Stimulated activated CD4-positive, alpha-beta T cell treated with anti-CD3 and anti-CD28 coated beads, Interleukin-1b, Interleukin-23, amount 100 ng/mL, for 4 hours (primary cell): ENCODE measurements at places on chromosomes 4 and X.

- no peak for DNase-seq
Observed at GRCh38 chr4:113556382-113557134, 205.0 kb downstream of the CAMK2D start.

DNA sequence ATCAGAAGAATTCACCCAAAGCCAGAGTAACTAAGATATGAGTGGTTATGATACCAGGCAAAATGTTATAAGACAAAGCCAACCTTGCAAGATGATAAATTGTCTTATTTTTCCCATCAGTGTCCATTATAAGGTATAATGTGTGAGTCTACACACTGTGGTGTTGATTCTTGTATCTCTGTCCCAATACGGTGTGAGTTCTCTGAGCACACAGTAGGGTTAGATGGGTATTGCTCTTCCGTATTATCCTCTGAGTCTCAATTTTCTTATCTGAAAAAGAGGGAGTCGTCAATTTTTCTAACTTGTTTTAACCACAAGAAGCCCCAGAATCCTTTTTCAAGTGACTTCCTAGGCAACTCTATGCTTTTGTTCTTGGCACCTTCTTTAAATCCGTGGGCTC is 69.9 kb downstream of the HMGB2 start:
- no peak for DNase-seq

DNA sequence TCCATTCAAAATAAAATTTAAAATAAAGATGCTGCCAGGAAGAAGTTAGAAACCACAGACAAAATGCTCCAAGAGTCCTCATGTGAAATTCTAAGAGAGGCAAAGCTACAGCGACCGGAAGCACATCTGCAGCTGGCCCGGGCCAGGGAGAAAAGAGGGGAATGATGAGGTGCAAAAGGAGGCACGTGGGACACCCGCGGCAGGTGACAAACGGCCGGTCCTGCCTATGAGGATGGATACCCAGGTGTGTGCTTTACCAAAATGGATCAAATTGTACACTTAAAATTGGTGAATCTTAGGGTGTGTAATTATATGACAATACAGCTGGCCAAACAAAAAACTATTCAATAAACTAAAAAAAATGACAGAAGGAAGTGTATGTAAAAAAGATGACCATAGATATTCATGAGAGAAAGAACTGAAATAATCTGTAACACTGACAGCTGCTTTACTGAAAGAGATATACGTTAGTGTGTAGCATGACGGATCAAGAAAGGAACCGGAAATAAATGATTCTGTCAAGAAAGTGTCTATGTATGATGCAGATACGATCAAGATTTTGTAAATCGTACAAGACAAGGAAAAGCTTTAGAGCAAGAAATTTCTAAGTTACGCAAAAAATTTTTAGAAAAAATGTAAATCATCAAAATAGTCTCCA is 29.5 kb downstream of the PPP2R3B start:
- no peak for DNase-seq

- DNase-seq: no peak
Observed at GRCh38 chr4:5260121-5260520, 208.8 kb downstream of the STK32B start.

DNA sequence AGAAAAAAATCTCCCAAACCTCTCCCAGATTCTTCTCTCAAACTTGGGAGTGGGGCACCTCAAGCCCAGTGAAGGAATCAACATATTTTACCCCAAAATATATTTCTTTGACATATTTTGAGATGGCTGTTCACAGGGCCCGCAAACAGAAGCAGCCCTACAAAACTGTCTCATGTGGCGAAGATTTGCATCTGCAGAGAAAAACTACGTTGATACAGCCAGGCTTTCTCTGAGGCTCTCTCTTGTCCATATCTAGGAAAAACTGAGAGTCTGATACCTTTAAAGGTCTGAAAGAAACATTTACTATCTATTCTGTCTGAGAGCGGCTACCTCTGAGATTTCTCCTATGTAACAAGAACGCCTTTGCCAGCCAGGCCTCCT is 23.3 kb upstream of the TMSB4X start:
- no peak for DNase-seq

GRCh38 chr4:173855015-173855414 is 325.0 kb upstream of the HAND2 start:
- no peak for DNase-seq

GRCh38 chr4:2361366-2362265 is 56.8 kb downstream of the ZFYVE28 start:
- no peak for DNase-seq

DNA sequence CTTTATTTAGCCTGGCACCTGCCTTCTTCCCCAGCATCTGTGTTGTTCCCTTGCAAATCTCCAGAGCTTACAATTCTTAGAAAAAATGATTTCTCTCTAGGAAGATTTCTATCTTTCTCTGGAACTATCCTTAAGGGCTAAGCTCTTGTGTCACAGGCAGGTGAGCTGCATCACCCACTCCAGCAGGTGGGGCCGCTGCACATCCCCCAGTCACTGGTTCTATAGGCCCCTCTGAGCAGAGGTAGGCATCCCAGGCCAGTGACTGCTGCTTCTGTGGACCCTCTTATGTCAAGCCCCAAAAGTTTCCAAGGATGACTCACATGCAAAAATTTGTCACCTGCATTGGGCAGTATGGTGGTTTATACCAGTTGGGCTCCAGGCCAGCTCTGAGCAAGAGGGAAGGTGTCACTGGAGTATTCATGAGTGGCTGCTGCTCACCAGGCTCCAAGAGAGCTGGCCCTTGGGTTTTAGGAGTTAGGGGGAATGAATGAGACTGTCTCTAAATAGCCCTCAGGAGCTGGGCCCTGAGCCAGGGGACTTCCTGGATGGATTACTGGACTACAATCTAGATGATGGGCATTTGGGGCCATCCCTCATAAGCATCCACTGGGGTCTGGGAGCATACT is 208.1 kb upstream of the EOLA2 start:
- no peak for DNase-seq
